Suppressor macrophage treated with lipopolysaccharide for 1 hour (primary cell): ENCODE measurements at places on chromosomes 16 and 17.

DNA sequence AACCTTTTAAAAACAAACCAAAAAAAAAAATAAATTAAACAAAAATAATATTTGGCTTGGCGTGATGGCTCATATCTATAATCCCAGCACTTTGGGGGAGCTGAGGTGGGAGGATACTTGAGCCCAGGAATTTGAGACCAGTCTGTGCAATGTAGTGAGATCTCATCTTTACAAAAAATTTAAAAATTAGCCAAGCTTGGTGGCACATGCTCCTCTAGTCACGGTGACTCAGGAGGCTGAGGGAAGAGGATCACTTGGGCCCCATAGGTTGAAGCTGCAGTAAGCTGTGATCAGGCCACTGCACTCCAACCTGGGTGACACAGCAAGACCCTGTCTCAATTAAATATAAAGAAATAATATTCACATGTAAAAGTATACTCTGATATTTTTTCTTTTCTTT is 12.2 kb downstream of the GNGT2 start:
- peak; percentile 45 for DNase-seq

GRCh38 chr17:57370619-57371018 is 114.3 kb downstream of the MSI2 start:
- DNase-seq = no peak

DNA sequence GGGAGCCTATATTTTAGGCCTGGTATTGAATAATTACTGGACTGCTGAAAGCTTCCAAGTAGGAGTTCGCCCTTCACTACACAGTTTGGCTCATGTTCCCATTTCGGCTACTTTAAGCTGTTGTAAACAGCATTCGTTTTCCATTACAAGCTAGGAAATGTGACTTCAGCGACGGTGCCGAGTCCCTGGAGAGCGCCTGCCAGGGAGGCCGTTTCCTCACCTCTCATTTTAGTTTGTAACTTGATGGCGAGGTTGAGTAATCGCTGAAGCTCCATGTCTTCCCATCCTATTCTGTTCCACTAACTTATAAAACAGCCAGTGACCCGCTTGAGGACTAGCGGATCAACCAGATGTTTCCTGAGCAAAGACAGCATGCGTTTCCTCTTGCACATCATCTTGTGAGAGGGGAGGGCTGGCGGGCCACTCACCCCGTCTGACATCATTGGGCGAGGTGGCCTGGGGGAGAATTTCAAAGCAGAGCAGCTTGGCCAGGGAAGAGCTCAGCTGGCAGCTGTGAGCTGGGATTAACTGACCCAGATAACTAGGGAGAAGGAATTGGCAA is 32.9 kb downstream of the PCTP start:
- peak; percentile 59 for DNase-seq

GRCh38 chr17:63125987-63126386 is 160.0 kb downstream of the TANC2 start:
- DNase-seq = no peak

- DNase-seq = no peak
These were observed 22.2 kb downstream of the CARD14 start for GRCh38 chr17:80191865-80192661.

- no peak for DNase-seq
These were observed 162.6 kb upstream of the CDH13 start for GRCh38 chr16:82464187-82464586.
